ENCODE measurements at places on chromosomes 1 and 21. TPM values are rescaled to one million over a fixed set of nuclear protein-coding genes. Genes with fewer than 3 reads are reported as not detected.

The OLIG2 gene
- total RNA-seq: 51.4 TPM

The ARHGAP29 gene
- total RNA-seq: 25.8 TPM

The APCS gene
- total RNA-seq: not detected

The ESPN gene
- total RNA-seq: 0.92 TPM

The SLFNL1 gene
- 0.92 TPM for total RNA-seq

The FOXO6 gene
- total RNA-seq: 4.8 TPM

The CFHR3 gene
- total RNA-seq: not detected

The COL24A1 gene
- total RNA-seq: 3.2 TPM

The CLCA4 gene
- total RNA-seq: not detected

The PBX1 gene
- 142 TPM for total RNA-seq

The SELE gene
- total RNA-seq: 0.23 TPM

The CD1D gene
- total RNA-seq: 0.23 TPM

The KDM5B gene
- total RNA-seq: 125 TPM

The MPZ gene
- 1.2 TPM for total RNA-seq

The SLC1A7 gene
- total RNA-seq: not detected

The NT5C1A gene
- 2.3 TPM for total RNA-seq

The S100A6 gene
- 51.7 TPM for total RNA-seq

The RGS4 gene
- total RNA-seq: 41.1 TPM

The LRRC38 gene
- total RNA-seq: 0.46 TPM

The F11R gene
- total RNA-seq: 11.5 TPM

The SPRR4 gene
- not detected for total RNA-seq

The ZNF124 gene
- 176 TPM for total RNA-seq

The S100A8 gene
- total RNA-seq: 13.1 TPM

The LCE1A gene
- total RNA-seq: not detected

The TMEM59 gene
- total RNA-seq: 109 TPM

The SERPINC1 gene
- not detected for total RNA-seq

The ATP1A2 gene
- total RNA-seq: 131 TPM

The DLGAP3 gene
- 23.8 TPM for total RNA-seq

The IQCC gene
- 4.6 TPM for total RNA-seq

The NBL1 gene
- total RNA-seq: 43.1 TPM

The KRTAP21-3 gene
- total RNA-seq: not detected
